ENCODE measurements at places on chromosomes 6 and 20. TPM values are rescaled to one million over a fixed set of nuclear protein-coding genes. Genes with fewer than 3 reads are reported as not detected.
A peak's percentile ranks its signal among the peaks of the same experiment; 100 is the strongest.

GRCh38 chr20:48738399-48739304 lies 89.1 kb downstream of the PREX1 start:
- peaks cover 2% of the 10 kb centered on the region for H3K36me3 ChIP-seq
- no peak overlapping the region for H3K27ac ChIP-seq
- no peak overlapping the region for H3K4me3 ChIP-seq
- DNase-seq, result no peak
- peaks cover 3% of the 10 kb centered on the region for H3K4me1 ChIP-seq

- DNase-seq, result no peak
- peaks cover 19% of the 10 kb centered on the region for H3K4me1 ChIP-seq
- no peak overlapping the region for H3K4me3 ChIP-seq
Measured at GRCh38 chr20:45919542-45920399, 7.8 kb upstream of the PLTP start.

GRCh38 chr6:106381223-106381622 lies 20.7 kb downstream of the CRYBG1 start:
- peaks cover 15% of the 10 kb centered on the region for H3K27me3 ChIP-seq
- H3K36me3 ChIP-seq, result no peaks in the 10 kb centered on the region
- no peak for DNase-seq
- H3K27ac ChIP-seq, result no peak overlapping the region

GRCh38 chr20:10216146-10216791 lies 2.4 kb upstream of the SNAP25 start:
- no peak for DNase-seq
- no peak overlapping the region for H3K4me3 ChIP-seq
- H3K4me1 ChIP-seq, result peaks cover 13% of the 10 kb centered on the region
- H3K27ac ChIP-seq, result no peak overlapping the region
- H3K27me3 ChIP-seq, result peaks cover 54% of the 10 kb centered on the region

GRCh38 chr6:106512968-106513574 lies 116.2 kb downstream of the RTN4IP1 start:
- peaks cover 73% of the 10 kb centered on the region for H3K27me3 ChIP-seq
- no peaks in the 10 kb centered on the region for H3K36me3 ChIP-seq
- no peak overlapping the region for H3K27ac ChIP-seq
- H3K4me3 ChIP-seq, result peak overlapping the region; percentile 46
- no peak for DNase-seq

GRCh38 chr20:64095927-64096326 lies 11.4 kb downstream of the NPBWR2 start:
- no peak overlapping the region for H3K27ac ChIP-seq
- H3K27me3 ChIP-seq, result peaks cover 28% of the 10 kb centered on the region
- H3K36me3 ChIP-seq, result no peaks in the 10 kb centered on the region

GRCh38 chr6:39769012-39769411 lies 23.2 kb upstream of the DAAM2 start:
- no peaks in the 10 kb centered on the region for H3K4me1 ChIP-seq
- H3K36me3 ChIP-seq, result no peaks in the 10 kb centered on the region
- no peak overlapping the region for H3K4me3 ChIP-seq
- peaks cover 63% of the 10 kb centered on the region for H3K27me3 ChIP-seq
- no peak overlapping the region for H3K27ac ChIP-seq
- no peak for DNase-seq

DNA sequence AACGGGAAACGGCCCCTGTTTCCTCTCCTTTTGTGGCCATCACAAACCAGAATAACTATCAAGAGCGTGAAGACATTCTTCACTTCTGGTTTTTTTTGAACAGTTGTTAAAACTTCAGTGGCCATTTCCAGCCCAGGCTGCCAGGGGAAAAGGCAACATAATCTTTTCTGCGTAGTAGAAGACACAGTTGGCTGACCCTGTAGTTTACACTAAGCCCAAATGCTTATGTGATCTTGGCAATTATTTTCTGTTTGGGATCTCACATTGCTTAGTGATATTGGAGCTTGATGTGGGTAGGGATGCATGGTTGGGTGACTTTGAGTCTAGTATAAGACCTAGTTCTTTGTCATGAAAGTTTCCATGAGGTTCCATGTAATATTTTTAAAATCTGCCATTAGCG lies 449.4 kb upstream of the CDH4 start:
- H3K36me3 ChIP-seq, result no peaks in the 10 kb centered on the region
- H3K27ac ChIP-seq, result no peak overlapping the region
- H3K4me3 ChIP-seq, result no peak overlapping the region
- DNase-seq, result no peak

- DNase-seq, result no peak
- no peaks in the 10 kb centered on the region for H3K27me3 ChIP-seq
- no peaks in the 10 kb centered on the region for H3K4me1 ChIP-seq
- no peak overlapping the region for H3K27ac ChIP-seq
- H3K36me3 ChIP-seq, result no peaks in the 10 kb centered on the region
Measured at GRCh38 chr6:50381099-50381415, 331.3 kb upstream of the DEFB112 start.

The HECA gene
- total RNA-seq, result 27.5 TPM

The CNKSR3 gene
- 13.4 TPM for total RNA-seq

The EYA4 gene
- 21.4 TPM for total RNA-seq

The TMEM200A gene
- 11.3 TPM for total RNA-seq

The ELOVL2 gene
- 1.6 TPM for total RNA-seq

The BNIP5 gene
- not detected for total RNA-seq

Data from mesothelial cell of epicardium (in vitro differentiated cells).